ENCODE measurements at places on chromosomes 4 and X.

DNA sequence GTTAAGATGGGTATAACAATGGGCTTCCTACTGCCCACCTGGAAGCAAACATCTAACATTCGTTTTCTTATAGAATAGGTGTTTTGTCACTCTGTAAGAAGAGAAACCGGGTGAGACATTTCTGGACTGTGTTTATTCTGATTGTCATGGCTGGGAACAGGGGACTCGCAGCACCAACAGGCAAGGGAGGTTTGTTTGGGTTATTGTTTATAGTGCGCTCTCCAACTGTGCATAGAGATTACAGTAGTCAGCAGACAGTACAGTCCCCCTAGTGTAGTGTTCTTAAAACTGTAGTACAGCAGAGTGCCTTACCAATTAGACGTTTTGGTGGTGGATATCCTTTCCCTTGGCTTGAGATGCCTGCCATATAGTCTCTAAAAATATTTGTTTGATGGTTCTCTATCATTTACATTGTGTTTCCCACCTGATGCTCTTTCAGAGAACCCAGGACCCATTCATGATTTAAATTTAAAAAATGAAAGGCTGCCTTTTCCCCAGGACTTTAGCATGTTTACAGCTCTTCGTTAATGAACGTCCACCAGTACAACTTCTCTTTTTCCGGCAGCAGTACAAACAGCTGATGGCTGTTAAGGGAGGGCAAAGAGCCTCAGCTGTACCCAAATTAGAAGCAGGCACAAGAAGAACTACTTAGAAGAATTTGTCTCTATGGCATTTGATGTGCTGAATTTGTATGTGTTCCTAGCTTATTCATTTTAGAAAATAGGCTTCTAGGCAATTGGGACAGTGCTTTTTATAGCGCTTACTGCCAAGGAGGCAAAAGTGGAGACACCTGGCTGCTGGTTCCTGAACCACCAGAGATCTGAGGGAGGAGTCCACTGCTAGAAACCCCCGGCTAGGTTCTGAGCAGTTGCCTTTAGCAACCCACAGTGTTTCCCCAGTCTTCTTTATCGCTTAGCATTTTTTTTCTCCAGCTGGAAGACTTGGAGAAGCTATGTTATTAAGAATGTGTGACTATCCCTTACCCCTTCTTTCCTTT, 1.0 kb upstream of the RNF150 start:
- DNase-seq, result no peak

- no peak for DNase-seq
Measured at GRCh38 chr4:121360495-121360894, 20.3 kb downstream of the QRFPR start.

DNA sequence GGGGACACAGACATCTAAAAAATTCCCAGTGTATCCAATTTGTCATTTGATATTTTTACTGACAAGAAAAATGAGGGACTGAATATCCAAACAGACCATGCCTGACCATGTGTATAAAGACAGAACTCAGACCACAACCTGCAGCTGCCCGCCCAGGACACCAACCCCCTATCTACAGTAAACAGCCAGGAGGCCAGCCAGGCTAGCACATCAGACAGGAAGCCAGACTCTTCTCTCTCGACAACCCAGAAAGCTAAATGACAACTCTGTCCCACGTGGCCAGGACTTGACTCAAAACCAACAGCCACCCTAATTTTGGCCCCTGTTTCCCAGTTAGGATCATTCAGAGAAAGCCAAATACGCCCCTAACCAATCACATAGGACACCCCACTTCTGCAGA, 15.1 kb downstream of the AFAP1 start:
- DNase-seq, result no peak

DNA sequence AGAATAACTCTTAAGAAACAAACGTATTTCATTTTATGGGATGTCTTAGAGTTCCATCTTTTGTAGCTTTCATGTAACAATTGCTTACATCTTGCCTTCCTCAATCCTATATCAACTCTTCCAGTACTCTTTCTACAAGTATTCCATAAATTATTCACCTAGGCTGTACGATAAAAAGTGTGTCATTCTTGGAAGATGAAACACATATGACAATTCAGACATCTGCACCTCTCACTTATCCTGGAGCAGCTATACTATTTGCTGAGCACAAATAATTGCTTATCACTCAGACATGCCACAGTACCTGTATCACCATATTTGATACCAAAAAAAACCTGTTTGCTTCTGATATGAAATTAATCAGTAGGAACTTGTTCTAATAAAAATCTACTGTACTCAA, 1.0 kb downstream of the POF1B start:
- no peak for DNase-seq

- no peak for DNase-seq
Measured at GRCh38 chr4:142585411-142585810, 260.7 kb downstream of the INPP4B start.

DNA sequence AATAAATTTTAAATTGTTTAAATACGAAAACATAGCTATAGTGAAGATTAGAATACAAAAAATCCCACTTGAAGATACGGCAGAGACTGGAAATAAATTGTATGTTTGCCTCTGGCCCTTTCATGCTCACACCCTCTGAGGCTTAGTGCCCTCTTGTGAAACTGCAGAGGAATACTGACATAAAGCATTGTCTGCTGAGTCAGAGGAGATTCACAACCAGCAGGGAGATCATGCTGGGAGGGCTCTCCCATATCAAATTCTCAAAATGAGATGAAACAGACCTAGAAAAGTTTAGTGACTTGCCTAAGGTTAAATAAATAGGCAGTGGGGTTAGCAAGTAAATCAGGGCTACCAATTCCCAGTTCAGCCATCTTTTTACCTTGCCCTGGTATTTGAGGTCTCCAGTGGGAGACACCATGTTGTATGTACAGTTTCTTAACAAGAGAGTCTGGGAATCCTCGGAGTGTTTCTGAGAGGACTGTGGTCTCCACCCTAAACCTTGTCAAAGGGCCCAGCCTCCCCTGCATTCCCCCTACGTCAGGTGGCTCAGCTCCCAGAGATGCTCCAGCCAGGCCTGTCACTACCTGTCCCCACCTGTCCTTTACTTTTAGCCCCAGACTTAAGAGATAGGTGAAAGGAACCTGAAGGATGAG, 581.4 kb upstream of the DIPK2B start:
- DNase-seq, result no peak
